ENCODE measurements at places on chromosomes 16 and 17.

- DNase-seq = no peak
Observed at GRCh38 chr17:40061609-40062038, 1.1 kb upstream of the THRA start.

DNA sequence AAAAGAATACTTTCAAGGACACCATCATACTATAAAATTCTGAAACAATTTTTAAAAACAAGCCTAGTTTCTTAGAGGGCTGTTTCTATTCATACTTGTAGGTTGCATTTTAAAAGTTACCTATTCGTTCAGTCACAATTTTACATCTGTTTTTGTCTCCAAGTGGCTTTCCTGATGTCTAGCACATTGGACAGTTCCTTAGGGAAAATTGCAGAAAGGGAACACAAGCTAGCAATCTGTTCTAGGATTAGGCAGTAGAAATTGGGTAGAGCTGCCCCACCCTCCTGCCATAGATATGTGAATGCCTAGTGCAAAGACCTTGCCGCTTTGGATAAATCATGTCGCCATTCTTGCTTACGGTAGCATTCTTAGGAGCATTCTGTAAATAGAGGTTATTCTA is 358.9 kb downstream of the RBFOX1 start:
- DNase-seq = no peak

DNA sequence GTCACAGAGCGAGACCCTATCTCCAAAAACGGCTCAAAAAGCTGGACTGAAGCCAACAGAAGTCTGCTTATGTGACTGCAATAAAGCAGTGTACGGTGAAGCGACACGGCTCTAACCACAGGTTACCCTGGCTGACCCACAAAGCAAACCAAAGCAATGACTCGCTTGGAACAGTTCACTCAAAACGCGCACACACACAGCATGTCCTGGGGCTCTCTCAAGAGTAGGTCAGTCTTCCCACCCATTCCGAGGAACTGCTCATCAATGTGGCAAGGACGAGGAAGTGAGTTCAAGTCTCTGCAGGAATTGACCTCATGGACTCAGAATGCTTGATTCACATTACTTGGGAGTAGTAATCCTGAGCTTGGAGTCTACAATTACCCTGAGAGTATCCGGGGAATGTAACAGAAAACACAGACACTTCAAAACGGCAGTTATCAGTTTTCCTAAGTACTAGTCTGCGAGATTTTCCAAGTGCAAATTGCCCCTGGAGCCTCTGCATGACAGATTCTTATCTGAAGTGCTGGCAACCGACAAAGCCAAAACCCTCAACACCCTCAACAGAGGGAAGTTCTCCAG is 25.4 kb downstream of the PELP1 start:
- DNase-seq = no peak

GRCh38 chr17:72492941-72493340 is 372.1 kb downstream of the SOX9 start:
- no peak for DNase-seq

DNA sequence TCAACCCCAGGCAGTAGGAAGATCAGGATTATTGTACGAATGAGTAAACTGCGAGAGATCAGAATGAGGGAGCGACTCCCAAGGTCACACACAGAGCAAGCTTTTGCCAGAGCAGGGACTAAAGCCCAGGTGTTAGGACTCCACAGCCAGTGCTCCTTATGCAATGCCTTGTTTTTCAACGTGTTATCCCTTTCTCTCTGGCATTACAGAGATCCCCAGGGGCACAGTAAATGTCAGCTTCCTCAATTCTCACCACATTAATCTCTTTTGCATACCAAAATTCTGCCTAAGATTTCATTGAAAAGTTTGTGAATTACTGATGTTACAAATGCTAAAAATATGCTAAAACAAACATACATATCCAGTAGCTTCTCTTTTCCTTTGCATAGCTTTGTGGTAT is 68.1 kb upstream of the CES5A start:
- no peak for DNase-seq

DNA sequence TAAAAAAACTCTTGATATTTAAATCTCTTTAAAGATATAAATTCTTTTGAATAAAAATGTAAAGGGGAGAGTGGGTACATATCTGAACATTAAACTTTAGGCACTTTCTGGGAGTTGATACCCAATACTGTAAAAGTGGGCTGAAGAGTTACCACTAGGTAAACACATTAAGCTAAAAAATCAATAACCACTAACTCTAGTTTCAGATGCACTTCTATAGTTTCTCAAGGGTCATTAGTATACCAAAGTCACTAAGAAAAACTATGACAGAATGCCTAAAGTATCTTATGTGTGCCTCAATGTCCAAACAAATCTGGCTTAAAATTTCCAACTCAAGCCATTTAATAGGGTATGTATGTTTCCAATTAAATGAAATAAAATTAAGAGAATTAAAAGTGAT is 13.1 kb upstream of the CFDP1 start:
- no peak for DNase-seq

GRCh38 chr16:15055141-15056053 is 477 bp downstream of the NTAN1 start:
- DNase-seq = no peak

DNA sequence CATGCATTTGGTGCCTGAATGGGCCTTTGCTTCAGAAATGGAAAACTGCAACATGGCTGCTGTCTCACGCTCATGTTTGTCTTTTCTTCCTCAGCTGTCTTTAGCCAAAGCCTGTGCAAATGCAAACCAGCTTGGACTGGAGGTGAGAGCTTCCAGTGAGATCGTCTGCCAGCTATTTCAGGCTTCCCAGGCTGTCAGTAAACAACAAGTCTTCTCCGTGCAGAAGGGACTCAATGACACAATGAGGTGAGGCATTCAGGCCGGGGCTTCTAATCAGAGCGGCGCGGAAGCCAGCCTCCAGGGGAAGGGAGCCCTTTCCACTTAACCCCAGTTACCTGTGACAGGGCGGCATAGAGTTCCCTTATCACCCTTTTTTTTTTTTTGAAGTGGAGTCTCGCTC is 14.3 kb downstream of the CCNF start:
- DNase-seq = no peak

- no peak for DNase-seq
Observed at GRCh38 chr16:1729026-1729425, 23.0 kb downstream of the MAPK8IP3 start.

DNA sequence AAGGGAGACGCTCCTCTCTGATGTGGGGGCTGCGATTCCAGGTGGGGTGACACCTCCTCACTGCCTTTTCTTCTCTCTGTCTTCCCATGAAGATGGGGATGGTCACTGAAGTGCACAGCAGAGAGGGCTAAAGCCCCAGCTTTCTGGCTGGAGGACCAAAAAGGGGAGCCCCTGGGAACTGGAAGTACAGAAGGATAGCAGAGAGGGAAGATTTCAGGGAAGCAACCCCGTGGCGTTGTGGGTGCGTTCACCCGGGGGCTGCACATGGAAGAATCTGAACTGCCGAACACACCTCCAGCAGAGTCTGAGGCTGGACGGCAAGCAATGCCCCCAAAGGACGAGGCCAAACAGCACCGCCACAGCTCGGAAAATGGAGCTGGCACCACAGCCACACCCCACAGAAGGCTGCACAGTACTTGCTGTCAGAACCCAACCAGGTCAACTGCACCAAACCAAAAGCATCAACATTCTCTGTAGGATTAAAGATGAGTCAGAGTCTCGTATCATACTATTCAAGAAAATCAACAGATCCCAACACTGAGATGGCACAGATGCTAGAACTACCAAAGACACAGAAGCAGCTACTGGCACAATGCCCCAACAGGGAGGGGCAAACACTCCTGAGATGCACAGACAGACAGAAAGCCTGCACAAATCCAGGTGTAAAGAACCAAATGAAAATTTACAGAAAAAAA is 49.9 kb downstream of the MAP1LC3B start:
- DNase-seq = no peak

DNA sequence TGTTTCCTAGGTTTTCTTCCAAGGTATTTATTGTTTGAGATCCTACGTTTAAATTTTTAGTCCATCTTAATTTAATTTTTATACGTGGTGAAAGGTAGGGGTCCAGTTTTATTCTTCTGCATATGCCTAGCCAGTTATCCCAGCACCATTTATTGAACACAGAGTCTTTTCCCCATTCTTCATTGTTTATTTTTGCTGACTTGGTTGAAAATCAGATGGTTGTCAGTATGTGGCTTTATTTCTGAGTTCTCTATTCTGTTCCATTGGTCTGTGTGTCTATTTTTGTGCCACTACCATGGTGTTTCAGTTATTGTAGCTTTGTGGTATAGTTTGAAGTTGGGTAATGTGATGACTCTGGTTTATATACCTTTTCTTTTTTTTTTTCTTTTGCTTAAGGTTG is 753.0 kb upstream of the GOT2 start:
- no peak for DNase-seq
